Fibroblast of pulmonary artery (primary cell): ENCODE measurements at places on chromosomes 3 and 15.

GRCh38 chr3:188417271-188417696 lies 263.3 kb downstream of the LPP start:
- no peak for DNase-seq

GRCh38 chr15:89472785-89473256 lies 23.6 kb downstream of the RHCG start:
- peak; percentile 68 for DNase-seq

DNA sequence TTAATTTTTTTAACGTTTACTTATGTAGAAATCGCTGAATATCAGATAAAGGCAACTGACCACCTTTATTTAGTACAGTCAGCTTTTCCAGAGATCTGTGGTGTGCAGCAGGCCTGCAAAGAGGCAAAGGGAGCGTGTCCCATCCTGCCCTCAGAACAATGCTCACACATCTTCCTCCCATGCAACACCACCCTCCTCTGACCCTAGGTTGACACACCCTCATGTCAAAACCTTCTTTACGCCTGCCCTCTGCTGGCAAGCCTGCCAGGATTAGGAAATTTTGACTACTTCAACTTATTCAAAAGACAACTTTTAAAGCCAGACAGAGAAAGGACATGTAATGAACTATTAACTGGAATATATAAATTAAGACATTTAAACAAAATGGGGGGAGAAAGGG lies 513.7 kb downstream of the FOXP1 start:
- peak; percentile 76 for DNase-seq

GRCh38 chr15:86213420-86213819 lies 133.7 kb downstream of the AGBL1 start:
- DNase-seq, result no peak

GRCh38 chr15:88385078-88385700 lies 82.0 kb downstream of the MRPL46 start:
- no peak for DNase-seq

DNA sequence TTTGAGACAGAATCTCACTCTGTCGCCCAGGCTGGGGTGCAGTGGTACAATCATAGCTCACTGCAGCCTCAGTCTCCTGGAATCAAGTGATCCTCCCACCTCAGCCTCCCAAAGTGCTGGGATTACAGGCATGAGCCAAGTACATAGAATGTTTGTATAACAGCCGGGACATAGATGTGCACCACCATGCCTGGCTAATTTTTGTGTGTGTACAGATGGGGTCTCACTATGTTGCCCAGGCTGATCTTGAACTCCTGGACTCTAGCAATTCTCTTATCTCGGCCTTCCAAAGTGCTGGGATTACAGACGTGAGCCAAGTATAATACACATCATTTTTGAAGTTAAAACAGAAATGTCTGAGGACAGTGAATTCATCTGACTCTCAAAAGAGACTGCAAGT lies 93.5 kb downstream of the CORO2B start:
- no peak for DNase-seq

DNA sequence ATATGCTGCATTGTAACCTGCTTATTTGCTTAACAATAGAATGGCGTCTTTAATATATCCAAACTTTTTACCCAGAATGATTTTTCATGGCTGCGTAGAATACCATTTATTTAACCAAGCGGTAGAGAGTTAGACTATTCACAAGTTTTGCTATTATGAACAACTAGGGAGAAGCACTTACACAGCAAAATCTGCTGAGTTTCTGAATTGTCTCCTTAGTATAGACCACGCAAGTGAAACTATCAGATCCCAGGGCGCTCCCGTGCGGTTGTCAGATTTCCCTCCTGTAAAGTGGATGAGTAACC lies 12.6 kb upstream of the ADPGK start:
- no peak for DNase-seq

GRCh38 chr15:50067254-50067653 lies 51.8 kb downstream of the ATP8B4 start:
- no peak for DNase-seq

GRCh38 chr3:186854954-186855353 lies 12.4 kb downstream of the ADIPOQ start:
- no peak for DNase-seq

- no peak for DNase-seq
These were observed 10.7 kb downstream of the MB21D2 start for GRCh38 chr3:192906940-192907339.

GRCh38 chr3:113111011-113111707 lies 100.2 kb upstream of the BOC start:
- DNase-seq, result no peak

GRCh38 chr3:126469479-126469878 lies 6.2 kb downstream of the ZXDC start:
- no peak for DNase-seq

DNA sequence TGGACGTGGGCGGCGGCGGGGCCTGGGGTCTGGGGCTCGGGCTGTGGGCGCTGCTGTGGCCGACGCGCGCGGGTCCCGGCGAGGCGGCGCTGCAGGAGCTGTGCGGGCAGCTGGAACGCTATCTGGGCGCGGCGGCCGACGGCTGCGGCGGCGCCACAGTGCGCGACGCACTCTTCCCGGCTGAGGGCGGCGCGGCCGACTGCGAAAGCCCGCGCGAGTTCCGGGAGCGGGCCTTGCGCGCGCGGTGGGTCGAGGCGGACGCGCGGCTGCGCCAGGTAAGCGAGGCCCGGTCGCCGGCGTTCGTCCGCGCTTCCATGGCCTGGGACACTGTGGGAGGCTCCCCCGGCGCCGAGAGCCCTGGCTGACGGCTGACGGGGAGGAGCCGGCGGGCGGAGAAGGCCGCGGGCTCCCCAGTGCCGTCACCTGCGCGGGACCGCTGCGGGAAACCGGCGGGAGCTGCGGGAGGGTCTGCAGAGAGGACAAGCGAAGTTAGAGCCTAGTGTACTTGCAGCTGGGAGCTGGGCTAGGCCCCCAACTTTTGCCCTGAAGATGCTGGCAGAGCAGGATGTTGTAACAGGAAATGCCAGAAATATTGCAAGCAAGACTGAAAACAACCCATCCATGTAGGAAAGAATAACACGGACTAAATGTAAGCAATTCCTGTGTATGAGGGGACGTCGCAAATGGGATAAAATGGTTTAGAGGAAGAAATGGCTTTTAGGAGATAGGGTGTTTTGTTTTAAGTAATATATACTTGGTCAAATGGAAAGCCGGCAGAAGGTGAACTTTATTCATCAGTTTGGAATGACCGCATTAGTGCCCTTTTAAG lies 847 bp downstream of the WHAMM start:
- DNase-seq, result peak; percentile 76
